Left cardiac atrium (tissue), 4 donors: ENCODE measurements at places on chromosomes 16 and 17.

DNA sequence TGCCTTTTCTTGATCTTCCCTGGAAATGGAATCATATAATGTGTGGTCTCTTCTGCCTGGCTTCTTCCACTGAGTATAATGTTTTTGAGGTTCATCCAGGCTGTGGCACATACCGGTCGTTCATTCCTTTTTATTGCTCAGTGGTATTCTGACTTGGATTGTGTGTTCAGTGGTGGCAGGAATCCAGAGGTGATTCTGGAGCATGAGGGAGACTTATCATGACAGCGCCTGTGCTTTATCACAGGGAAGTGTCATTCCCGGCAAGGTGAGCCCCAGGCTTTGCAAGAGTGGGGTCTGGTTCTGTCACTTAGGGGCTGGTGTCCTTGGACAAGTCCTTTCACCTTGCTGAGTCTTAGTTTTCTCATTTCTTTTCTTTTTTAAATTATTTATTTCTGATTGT is 53.0 kb downstream of the IRX3 start:
- no peak for DNase-seq

- DNase-seq, result no peak
Measured at GRCh38 chr17:65131946-65132345, 5.2 kb upstream of the RGS9 start.

GRCh38 chr17:78669975-78670518 is 92.9 kb upstream of the DNAH17 start:
- DNase-seq, result no peak

- no peak for DNase-seq
Measured at GRCh38 chr16:88638323-88639230, at the start of gene IL17C. Gene IL17C (plus strand): TSS chr16:88638572. CDS start chr16:88638642, 70 bp downstream.

DNA sequence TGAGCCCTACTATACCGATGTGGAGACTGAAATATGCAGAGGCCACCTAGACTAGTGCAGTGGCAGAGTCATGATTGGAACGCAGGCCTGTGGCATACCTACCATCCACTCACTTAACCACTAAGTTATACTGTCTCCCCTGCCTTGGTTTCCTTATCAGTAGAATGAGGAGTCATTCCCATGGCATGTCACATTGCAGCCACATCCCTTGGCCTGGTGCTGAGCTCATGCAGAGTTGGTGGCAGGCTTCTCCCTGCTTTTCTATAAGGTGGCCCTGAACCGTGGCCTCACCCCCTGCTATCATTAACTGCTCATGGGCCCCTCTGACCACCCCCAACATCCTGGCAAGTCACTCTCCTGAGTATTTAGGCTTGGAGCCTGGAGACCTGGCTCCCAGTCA is 212.5 kb downstream of the KATNIP start:
- no peak for DNase-seq

DNA sequence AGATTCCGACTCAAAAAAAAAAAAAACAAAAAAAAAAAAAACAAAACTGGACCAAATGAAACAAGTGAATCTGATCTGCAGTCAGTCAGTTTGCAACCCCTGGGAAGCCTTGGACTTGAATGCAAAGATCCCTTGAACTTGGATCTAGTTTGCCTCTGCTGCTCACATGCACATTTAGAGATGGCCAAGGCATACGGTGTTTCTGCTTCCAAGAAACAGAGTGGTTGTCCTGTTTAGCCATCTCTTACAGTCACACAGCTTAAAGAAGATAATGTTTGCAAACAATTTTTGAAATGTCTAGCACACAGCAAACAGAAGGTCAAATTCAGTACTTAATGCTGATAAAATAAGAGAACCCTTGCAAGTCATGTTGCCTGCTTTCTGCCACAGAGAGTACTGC is 4.5 kb downstream of the NDE1 start:
- DNase-seq, result no peak

DNA sequence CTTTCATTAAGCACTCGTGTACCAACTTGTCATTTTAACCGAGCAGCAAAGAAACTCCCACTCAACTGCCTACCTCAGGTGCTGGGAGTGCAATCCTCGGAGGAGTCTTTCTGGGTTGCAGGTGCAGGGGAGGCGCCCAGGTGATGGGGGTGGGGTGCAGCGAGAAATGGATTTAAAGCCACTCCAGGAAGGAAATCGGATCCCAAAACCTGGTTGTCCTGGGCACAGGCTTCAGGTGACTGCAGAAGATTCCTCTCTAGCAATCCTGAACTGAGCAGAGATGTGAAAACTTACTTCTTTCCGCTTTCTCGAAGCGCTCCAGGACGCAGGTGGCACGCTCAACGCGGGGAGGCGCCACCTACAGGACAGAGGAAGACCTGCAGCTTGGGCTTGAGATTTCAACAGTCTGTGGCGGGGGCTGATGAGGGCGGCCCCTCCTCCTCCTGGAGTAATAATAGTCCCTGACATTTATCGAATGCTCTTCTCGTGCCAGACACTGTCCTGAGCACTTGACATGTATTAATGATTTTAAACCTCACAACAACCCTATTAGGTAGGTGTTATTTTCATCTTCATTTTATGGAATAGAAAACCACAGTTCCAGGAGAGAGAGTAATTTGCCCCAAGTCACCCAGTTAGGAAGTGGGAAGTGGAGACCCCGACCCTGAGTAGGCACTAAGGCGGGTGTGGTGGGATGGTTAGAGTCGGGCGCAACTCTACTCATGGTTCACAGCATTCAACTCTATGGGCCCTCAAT is 27.2 kb upstream of the SKAP1 start:
- DNase-seq, result peak; percentile 56

- peak; percentile 86 for DNase-seq
Measured at GRCh38 chr17:35433075-35433894, 985 bp upstream of the SLFN12 start.

- no peak for DNase-seq
Measured at GRCh38 chr16:29745121-29745852, 503 bp downstream of the C16orf54 start.

DNA sequence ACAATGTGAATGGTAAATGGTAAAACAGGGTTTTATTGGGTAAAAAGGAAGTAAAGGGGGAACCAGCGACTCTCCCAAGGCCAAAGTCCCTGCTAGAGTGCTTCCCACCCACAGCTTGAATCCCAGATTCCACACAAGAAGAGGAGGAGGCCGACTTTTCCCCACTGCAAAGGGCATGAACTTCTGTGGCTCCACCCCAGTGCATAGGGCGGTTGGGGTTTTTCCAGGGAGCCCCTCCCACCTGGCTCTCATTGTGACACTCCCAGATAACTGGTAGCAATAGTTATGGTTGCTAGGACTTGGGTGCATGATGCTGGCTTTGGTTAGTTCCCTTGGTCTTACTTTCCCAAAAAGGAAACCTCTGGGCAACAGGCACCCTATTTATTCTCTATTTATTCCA is 666.0 kb upstream of the CA10 start:
- DNase-seq, result no peak

DNA sequence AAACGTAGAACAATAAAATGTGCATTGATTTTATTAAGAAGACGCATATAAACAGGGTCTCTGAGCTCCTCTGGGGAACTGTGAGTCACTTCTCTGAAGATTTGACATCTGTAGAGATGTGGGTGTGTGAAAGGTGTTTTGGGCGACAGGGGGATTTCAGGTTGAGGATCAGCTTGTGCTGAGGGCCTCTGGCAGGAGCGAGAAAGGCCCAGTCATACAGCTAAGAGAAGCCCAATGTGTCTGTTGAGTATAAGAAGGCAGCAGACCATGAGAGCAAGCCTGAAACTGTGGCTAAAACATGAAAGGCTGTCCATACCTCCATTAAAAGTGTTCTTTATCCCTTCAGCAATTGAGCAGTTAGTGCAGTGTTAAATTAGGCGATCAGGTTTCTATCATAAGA is 406.5 kb upstream of the MON1B start:
- no peak for DNase-seq

GRCh38 chr17:82054351-82055022 is 2.8 kb downstream of the GPS1 start:
- peak; percentile 19 for DNase-seq

- DNase-seq, result no peak
Measured at GRCh38 chr16:31002250-31002700, 8.2 kb downstream of the STX1B start.

GRCh38 chr17:70582777-70583176 is 413.4 kb downstream of the KCNJ2 start:
- DNase-seq, result no peak

DNA sequence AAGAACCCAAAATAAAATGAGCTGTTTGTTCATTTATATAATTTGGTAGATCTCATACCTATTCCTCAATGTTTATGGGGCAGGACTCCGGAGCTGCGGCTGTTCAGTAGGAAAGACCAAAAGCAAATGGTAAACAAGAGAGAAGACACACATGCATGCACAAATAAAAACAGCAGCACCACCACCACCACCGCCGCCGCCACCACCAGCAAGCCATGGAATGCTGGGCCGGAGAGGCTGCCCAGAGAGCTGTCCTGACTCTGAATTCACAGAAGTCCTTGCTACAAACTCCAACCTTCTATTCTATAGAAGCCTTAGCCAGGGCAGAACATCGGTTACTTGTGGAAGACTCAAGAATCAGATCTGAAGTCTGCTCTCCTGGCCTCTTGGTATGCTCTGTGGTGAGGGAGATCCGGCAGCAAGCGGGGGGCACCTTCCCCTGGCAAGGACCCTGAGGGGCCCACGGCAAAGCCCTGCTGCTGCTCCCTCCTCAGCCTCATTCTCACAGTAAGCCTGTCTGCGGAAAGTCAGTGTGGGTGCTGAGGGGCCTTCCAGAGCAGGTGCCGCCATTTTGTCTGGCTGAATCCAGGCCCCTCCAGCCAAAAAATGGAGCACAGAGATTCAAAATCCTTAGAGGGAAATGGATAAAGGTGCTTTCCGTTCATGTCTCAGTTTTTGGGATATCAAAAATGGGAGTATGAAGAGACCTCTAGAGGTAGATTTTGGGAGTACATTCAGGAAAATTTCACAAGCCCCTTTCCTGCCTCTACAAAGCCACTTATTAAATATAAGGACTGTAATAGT is 6.4 kb upstream of the FOXJ1 start:
- no peak for DNase-seq

GRCh38 chr16:17270683-17271109 is 200.1 kb downstream of the XYLT1 start:
- DNase-seq, result no peak

- DNase-seq, result no peak
Measured at GRCh38 chr17:61496174-61496956, 44.1 kb downstream of the TBX4 start.

DNA sequence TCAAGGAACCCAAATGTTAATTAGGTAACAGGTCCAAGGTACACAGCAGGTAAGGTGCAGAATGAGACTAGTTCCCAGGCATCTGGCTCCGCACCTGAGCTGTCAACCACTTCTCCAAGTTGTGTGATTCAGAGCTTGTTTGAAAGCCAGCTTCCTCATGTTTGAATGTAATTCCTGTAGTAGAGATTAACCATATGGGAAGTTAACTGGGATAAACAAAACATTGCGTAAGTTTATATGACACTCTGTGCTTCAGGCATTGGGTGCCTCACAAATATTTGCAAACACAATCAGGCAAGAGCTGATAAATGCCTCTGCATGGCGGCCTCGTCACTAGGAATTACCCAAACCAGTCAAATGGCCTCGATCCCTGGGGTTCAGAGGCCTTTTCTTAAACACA is 27.9 kb upstream of the CPHXL start:
- no peak for DNase-seq

- no peak for DNase-seq
Measured at GRCh38 chr16:12826559-12826958, 22.9 kb upstream of the CPPED1 start.

- DNase-seq, result no peak
Measured at GRCh38 chr16:26708428-26708827, 358.3 kb upstream of the C16orf82 start.

GRCh38 chr16:65010125-65010524 is 111.7 kb downstream of the CDH11 start:
- no peak for DNase-seq

DNA sequence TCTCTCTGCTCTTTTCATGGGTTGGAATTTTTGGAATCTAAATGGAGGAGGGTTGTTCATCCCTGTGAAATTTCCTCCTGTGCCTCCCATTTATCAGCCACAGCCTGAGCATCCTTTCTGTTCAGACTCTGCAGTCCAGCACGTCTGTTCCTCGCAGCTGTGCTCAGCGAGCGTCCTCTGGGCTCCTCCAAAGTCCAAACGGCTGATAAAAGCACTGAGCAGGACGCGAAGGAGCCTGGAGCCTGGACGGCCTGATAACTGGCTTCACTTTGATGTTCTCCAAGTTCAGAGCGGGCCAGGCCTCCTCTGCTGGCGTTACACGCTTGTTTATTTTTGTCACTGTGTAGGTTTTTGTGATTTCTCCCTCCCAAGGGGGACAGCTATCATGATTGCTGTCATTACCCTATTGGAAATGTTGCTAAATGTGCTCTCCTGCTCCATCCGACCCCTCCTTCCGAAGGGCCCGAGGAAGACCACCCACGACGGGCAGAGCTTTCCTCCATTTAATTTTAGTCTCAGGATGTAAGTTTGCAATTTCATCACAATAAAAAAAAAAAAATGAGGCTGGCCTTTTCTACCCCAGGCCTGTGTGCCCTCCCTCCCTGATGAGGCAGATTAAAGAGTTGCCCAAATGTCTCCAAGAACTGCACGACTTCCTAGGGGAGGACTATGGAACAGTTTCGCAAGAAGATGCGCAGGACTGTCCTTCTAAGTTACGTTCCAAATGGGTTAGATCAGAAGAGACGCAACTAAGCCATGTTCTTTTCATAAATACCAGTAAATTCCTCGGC is 290.5 kb upstream of the FOXF1 start:
- no peak for DNase-seq

DNA sequence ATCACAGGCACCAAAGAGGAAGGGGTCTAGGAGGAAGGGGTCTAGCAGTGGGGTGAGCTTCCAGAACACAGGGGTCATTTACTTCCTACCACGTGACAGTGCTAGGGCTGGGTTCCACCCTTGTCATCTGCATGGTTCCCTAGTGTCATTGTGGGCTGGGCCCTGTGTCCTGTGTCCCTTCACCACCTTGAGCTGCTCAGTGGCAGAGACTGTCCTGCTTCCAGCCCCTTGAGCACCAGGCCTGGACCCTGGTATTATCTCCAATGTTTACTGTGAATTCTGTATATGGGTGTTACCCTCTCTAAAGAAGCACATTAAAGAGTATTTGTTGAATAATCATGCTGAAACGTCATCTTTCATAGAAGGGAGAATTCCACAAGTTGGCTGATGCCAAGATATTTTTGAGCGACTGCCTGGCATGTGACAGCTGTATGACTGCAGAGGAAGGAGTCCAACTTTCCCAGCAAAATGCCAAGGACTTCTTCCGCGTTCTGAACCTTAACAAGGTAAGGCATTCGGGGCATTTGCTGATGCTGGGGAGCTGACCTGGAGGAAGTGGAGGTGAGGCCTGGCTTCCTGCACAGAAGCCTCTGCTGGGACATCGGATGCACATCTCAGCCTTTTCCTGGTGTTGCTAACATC is 5.5 kb downstream of the NARF start:
- DNase-seq, result no peak

DNA sequence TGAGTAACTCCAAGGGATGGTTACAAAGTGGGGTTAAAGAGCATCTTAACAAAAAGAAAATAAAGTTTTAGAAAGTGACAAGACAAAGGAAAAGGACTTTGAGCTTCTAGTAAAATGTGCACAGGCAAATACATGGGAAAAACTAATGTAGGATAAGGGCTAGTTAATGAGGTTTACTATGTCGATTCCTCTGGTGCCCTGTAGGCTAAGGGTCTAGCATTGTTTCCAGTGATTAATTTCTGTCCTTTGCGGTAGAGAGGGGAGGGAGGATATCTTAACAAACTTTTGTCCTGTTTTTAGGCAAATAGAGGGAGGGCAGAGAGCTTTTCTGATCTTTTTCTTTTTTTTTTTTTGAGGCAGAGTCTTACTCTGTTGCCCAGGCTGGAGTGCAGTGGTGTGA is 96.6 kb upstream of the SIAH1 start:
- DNase-seq, result no peak

- no peak for DNase-seq
Measured at GRCh38 chr16:17964196-17964595, 372.3 kb downstream of the NPIPA8 start.

- DNase-seq, result no peak
Measured at GRCh38 chr17:43750153-43750552, 8.4 kb downstream of the SOST start.
